Kidney (tissue), 22 donors: ENCODE measurements at places on chromosomes 16 and 17. TPM values are rescaled to one million over a fixed set of nuclear protein-coding genes. Genes with fewer than 3 reads are reported as not detected.

SLC38A8 gene
- not detected for total RNA-seq

MYH2 gene
- total RNA-seq = not detected

KLHL36 gene
- 76.6 TPM for total RNA-seq

SNAI3 gene
- total RNA-seq = 2.3 TPM

MILR1 gene
- 17.8 TPM for total RNA-seq

CCDC40 gene
- 22.6 TPM for total RNA-seq

GINS2 gene
- 0.88 TPM for total RNA-seq

TNFSF12 gene
- 48.0 TPM for total RNA-seq

LPO gene
- total RNA-seq = not detected

IRX5 gene
- 22.3 TPM for total RNA-seq

SLC16A11 gene
- total RNA-seq = 2.1 TPM

CLEC18A gene
- total RNA-seq = 0.85 TPM

TIMM22 gene
- total RNA-seq = 14.6 TPM

HCRT gene
- total RNA-seq = not detected

MFAP4 gene
- total RNA-seq = 51.1 TPM

TP53TG3B gene
- not detected for total RNA-seq

ATP5PD gene
- total RNA-seq = 261 TPM

IL17C gene
- not detected for total RNA-seq

SENP3 gene
- 43.5 TPM for total RNA-seq

TCAP gene
- total RNA-seq = 1.5 TPM

IL32 gene
- total RNA-seq = 181 TPM

CLEC18C gene
- total RNA-seq = 0.57 TPM

AIPL1 gene
- total RNA-seq = not detected

OR3A3 gene
- not detected for total RNA-seq

PLEKHG4 gene
- total RNA-seq = 10.1 TPM

DHX58 gene
- 27.5 TPM for total RNA-seq

TP53TG3 gene
- total RNA-seq = not detected
